ENCODE measurements at places on chromosomes 4 and X. TPM values are rescaled to one million over a fixed set of nuclear protein-coding genes. Genes with fewer than 3 reads are reported as not detected.

LRAT gene
- total RNA-seq = not detected

SLC26A1 gene
- 0.22 TPM for total RNA-seq

ANKRD50 gene
- 4.8 TPM for total RNA-seq

NPNT gene
- 0.18 TPM for total RNA-seq

MAGEA2B gene
- not detected for total RNA-seq

NHSL2 gene
- 0.32 TPM for total RNA-seq

NEIL3 gene
- 11.7 TPM for total RNA-seq

PABPC1L2A gene
- total RNA-seq = not detected

PABPC1L2B gene
- total RNA-seq = not detected

SH3D19 gene
- total RNA-seq = 23.5 TPM
